ENCODE measurements at places on chromosomes 12 and 14. TPM values are rescaled to one million over a fixed set of nuclear protein-coding genes. Genes with fewer than 3 reads are reported as not detected.

Gene IL23A
- total RNA-seq: 11.7 TPM

Gene KRT6C
- total RNA-seq: not detected

Gene ZDHHC22
- total RNA-seq: not detected

Gene FBXO34
- 25.1 TPM for total RNA-seq

Gene TSPAN9
- 0.18 TPM for total RNA-seq

Gene CISTR
- not detected for total RNA-seq

Gene SYCP3
- 0.28 TPM for total RNA-seq

Gene RPGRIP1
- total RNA-seq: not detected

Gene AJUBA
- total RNA-seq: 1.3 TPM
